Muscle of leg (tissue), 16 donors: ENCODE measurements at places on chromosomes 3 and 15.

- DNase-seq = no peak
Observed at GRCh38 chr3:80060664-80061063, 292.9 kb upstream of the ROBO1 start.

DNA sequence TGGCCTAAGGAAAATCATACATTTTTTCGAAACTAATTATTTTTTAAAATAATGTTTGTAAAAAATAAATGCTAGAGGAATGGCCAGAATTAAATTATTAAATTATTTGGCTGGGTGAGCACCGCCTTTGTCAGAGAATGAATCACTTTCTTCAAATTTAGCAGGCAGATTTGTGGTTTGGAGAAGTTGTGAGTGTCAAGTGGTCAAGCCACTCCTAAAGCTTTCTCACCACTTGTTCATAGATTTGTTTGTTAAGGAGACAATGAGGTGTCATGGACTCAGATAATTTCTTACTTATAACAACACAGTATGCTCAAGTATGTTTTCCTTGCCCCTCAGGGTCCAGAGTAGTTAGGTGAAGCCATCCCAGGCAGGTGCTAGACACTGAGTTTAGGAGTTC, 196.2 kb downstream of the TUSC7 start:
- DNase-seq = no peak

- peak; percentile 46 for DNase-seq
Observed at GRCh38 chr3:130707902-130708601, 38.6 kb downstream of the PIK3R4 start.

- DNase-seq = no peak
Observed at GRCh38 chr15:72153269-72154000, 35.2 kb downstream of the SENP8 start.

DNA sequence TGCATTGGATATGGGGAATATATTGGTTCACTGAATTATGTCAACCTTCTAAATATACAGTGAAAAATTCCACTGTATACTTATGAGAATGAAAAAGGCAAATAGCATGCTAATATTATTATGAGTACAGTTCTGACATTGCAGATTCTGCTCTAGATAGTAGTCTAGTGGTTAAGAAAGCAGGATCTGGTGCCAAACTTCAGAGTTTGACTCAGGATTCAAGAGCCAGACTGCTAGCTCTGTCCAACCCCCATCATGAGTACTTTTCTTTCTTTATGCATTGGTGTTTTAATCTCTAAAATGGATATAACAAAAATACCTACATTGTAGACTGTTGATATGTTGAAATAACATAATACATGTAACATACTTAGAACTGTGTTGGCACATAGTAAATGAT, 57.3 kb upstream of the PLSCR4 start:
- peak; percentile 65 for DNase-seq

GRCh38 chr3:194828116-194828515, 142.4 kb downstream of the FAM43A start:
- DNase-seq = no peak

GRCh38 chr15:81819924-81820635, 225.7 kb downstream of the MEX3B start:
- DNase-seq = peak; percentile 16

DNA sequence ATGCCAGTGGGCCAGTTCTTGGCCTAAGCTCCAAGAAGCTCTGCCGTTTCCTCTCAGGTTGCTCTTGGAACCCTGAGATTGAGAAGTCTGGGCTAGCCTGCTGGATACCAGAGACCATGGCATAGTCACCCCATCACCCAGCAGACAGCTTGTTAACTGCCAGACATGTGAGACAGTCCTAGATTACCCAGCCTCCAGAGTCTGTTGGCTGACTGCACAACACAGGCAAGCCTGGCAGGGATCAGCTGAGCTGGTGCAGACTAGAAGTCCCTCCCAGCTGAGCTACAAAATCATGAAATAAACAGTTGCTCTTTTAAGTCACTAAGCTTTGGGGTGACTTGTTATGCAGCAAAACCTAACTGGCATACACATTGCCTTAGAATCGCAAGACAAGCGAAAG, 5.2 kb downstream of the ANAPC13 start:
- no peak for DNase-seq

DNA sequence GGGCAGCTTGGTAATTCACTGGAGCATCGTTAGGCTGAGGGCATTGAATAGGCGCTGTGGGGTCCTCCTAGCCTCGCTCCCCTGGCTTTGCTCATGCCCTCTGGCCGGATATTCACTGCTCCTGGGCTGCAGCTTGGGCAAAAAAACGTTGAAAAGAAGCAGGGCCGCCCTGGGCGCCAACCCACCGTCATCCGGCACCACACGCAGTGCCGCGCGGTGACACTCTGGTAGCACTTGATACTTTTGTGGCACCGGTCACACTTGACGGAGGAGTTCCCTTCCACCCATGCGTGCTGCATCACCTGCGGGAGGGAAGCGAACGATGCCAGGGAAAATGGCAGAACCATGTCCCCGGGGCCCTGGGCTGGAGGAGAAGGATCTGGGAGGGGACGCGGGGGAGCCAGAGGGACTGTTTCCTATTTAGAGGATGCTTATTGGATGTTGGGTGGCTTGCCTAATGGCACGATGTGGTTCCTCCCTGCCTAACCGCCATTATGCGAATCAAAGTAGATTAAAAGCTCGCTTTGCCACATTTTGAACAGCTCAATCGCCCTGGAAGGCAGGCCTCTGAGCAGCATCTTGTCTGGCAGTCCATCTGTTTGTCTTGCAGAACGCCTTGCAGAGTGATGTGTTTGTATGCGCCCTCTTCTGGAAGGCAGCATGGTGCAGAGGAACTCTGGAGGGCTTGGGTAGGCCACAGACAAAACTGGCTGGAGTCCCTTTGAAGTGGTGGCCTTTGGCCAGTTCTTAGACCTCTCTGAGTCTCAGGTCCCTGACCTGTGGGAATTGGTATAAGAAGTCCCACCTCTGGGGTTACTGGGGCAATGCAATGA, 93.2 kb downstream of the DGKG start:
- no peak for DNase-seq

GRCh38 chr15:72983801-72984545, 68.3 kb upstream of the NEO1 start:
- DNase-seq = peak; percentile 51

GRCh38 chr3:89560568-89560967, 453.1 kb downstream of the EPHA3 start:
- DNase-seq = no peak

DNA sequence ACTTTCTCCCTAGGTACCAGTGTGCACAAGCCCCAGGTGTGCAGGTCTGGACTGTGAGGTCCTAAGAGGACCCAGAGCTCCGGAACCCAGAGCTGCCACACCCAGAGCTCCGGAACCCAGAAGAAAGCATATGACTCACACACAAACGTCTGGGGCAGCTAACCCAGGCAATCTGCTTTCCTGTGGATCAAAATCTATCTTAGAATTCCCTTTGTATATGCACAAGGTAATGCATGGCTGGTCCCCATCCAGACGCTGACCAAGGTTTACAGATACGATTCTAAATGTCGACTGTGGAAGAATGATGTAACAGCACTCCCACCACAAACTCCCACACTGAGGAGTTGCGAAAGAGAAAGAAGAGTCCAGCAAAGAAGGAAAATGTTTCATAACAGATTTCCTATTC, 15.7 kb downstream of the KCNMB2 start:
- peak; percentile 33 for DNase-seq

DNA sequence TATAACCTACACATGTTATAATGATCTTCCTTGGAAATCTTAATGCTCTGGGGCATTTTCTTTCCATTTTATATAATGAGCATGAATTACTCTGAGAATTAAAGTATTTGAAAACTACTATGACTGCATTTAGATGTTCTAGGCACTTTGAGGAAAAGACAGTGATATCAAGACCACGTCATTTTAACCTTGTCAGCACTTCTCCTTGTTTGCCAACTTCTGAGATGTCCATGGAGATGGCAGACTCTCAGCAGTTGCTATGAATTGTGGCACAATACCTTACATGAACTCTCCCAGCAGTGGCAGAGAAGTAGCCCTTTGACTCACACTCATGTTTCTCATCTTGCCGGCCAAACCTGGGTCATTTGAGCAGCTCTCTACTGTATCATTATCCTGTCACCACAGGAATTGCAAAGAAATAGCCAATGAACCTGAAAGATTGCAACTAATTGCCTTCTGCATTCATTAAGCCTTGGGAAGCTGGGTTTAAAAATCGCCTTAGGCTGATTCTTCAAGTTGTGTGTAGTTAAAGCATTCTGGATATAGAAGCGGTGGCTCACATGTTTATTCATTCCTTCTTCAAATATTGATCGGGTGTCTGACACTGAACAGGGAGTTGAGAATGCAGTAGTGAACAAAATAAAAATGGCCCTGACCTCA, 272.2 kb upstream of the CFAP20DC start:
- DNase-seq = no peak

DNA sequence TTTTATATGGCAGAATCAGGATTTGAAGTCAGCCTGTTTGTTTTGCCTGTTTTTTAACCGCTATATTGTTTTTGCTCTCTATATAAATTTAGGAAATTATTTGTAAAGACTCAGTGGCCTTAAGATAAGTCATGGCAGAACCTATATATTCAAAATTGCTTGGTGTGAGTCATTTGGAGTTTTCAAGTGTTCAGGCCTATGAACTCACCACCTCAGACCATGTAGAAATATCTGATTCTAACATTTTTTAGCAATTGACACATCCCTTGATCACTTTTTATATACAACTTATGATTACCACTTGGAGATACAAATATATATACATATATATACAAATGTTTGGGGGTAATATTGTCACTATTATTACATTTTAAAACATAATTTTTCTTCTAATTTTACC, 95.7 kb downstream of the VGLL3 start:
- DNase-seq = no peak

DNA sequence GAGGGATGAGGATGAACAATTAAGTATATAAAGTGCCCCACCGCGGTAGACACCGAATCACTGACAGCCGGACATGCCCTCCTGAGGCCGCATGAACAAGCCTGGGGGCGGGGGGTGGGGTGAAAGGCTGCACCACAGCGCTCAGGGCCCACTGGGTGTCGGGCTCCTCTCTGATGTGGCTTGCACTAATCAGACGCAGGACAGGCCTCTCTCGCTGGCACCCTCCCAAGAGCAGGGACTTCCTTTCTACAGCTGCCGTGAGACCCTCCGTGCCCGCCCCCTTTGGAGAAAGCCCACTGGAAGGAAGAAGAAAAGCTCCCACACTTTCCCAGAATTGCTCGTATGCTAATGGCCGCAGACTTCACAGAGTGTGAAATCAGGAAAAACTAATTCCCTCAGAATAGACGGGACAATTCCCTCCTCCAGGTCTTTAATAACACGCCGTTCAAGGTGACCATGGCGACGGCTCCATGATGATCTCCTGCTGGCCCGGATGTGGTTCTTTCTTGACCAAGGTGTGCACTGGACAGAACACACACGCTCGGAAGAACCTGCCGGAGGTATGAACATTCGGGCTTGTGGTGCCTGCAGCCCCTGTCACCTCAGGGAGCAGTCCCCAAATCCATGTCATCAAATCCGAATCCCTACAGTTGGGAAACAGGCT, 32.0 kb downstream of the IQSEC1 start:
- DNase-seq = no peak

DNA sequence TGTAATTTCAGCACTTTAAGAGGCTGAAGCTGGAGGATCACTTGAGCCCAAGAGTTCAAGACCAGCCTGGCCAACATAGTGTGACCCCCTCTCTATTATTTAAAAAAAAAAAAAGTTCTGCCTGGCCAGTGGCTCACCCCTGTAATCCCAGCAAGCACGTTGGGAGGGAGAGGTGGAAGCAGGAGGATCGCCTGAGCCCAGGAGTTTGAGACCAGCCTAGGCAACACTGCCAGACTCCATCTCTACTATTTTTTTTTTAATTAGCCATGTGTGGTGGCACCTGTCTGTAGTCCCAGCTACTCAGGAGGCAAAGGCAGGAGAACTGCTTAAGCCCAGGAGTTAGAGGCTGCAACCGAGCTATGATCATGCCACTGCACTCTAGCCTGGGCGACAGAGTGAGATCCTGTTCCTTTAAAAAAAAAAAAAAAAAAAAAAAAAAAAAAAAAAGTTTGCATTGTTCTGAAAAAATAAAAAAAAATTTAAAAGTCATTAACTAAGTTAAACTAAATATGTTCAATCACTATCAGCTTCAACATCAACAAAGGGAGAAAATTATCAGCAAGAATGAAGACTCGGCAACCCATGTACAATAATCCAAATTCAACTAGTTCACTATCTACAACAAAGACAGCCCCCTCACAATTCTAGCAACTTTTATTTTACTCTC, 1.9 kb downstream of the RAF1 start:
- no peak for DNase-seq

DNA sequence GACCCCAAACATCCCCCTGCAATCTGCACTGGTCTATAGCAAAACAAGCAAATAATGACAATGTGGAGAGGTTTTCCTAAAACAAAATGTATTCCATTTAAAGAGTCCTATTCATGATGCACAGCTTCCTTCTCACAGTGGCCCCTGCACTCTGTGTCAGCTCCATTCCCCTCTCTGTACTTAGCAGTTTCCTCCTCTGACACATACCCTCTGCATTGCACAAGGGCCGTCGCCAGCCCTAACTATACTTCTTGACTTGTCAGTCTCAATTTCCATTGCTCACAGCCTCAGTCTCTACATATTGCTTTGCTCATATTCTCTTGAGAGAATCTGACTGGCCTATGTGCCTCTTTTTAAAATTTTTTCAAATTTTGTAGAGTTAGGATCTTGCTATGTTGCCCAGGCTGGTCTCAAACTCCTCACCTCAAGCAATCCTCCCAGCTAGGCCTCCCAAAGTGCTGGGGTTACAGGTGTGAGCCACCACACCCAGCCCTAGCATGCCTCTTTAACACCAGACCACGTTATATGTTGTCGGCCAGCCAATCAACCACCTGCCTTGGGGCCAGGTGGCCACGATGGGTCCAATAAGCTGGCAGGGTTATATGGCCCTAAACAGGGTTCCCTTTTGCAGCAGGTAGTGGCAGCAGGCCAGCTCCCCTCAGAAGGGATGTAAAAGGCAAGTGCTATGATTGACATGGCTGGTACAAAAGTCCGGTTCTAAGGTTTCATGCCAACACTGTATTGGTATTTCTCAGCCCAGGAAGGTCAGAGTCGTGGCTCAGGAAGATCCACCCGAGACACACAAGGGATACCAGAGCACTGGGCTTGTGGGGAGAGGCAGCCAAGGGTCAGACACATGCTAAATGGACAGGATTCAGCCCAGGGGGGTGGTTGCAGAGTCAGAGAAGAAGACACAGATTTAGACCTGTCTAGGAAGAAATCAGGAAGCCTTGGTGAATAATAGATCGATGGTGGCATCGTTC, 59.0 kb upstream of the SMAD3 start:
- DNase-seq = no peak

DNA sequence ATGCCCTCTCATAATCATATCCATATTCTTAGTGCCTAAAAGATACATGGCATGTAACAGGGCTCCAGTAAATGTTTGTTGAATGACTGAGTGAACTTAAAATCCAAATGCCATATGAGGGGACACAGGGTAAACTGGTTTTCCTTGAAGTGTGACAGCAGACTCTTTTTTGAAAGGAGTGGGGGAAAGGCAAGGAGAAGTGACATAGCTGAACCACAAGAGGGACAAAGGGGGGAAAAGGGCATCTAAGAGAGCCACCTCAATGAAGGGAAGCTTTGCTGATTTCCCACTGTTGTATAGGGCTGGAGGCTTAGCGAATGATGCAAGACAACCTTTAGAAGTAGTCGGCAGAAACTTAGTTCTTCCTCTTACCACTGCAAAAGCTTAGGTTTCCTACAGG, 9.1 kb downstream of the TRIM42 start:
- DNase-seq = no peak
